RWPE1 (cell line): ENCODE measurements at places on chromosomes 2 and 18.

- no peak for DNase-seq
These were observed 308.6 kb downstream of the AKAIN1 start for GRCh38 chr18:4888251-4889040.

GRCh38 chr2:83859553-83859952 lies 599.5 kb downstream of the SUCLG1 start:
- DNase-seq, result no peak

GRCh38 chr2:98234776-98235175 lies 111.5 kb upstream of the CNGA3 start:
- DNase-seq, result no peak

GRCh38 chr2:213848631-213849030 lies 562.2 kb upstream of the VWC2L start:
- no peak for DNase-seq

GRCh38 chr2:174577967-174578589 lies 19.5 kb downstream of the WIPF1 start:
- peak; percentile 9 for DNase-seq

DNA sequence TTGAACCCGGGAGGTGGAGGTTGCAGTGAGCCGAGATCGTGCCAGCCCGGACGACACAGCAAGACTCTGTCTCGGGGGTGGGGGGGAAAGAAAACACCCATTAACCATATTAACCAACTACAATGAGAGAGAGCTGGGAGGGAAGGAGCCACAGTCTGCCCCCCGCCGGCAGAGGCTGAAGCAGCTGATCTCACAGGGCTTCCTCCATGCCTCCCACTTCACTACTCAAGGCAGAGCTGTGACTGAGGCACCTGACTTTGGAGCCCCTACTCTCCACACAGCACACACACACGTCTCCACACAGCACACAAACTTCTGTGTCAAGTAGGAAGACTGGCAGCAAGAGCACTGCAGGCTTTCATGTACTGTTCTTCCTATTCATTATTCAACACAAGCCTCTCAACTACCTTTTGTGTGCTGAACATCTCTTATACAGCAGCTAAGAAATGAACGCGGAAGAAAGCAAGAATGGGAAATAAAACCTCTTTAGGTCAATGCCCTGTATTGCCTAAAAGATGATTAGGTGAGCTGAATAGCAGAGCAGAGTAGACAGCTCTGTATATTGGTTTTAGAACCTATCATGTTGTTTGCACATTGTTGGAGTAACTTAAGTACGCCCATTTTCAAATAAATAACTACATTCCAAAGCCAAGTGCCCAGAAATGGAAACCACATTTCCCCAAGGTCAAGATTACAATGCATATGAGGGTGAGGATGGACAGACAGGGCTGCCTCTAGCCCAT lies 26.2 kb downstream of the PDIA6 start:
- DNase-seq, result no peak

DNA sequence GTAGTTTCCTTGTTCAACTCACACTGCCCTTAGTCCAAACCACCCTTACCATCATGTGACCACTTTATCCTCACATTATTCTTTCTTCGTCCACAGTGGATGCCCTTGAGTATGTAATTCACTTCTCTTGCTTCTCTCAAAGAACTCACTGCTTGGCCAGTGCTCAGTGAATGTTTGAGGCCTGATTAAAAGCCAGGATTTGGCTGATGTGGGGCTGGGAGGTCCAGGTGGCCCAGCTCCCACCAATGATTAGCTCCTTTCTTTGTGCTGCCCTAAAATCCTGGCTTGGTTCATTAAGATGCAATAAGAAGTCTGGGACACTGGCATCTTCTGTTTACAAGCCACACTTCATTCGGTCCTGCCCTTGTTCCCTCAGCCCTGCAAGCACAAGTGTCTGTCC lies 97.8 kb upstream of the CELF4 start:
- DNase-seq, result no peak

- DNase-seq, result no peak
These were observed 665.5 kb downstream of the NYAP2 start for GRCh38 chr2:226064932-226065570.

GRCh38 chr2:31012406-31012805 lies 125.8 kb downstream of the GALNT14 start:
- peak; percentile 83 for DNase-seq

GRCh38 chr2:217918308-217919024 lies 84.3 kb downstream of the TNS1 start:
- no peak for DNase-seq
